Activated CD8-positive, alpha-beta memory T cell treated with anti-CD3 and anti-CD28 coated beads, Interleukin-2, amount 10 ng/mL, durations not matched to agents 7 days and 5 days (primary cell): ENCODE measurements at places on chromosomes 16 and 17. TPM values are rescaled to one million over a fixed set of nuclear protein-coding genes. Genes with fewer than 3 reads are reported as not detected.

DNA sequence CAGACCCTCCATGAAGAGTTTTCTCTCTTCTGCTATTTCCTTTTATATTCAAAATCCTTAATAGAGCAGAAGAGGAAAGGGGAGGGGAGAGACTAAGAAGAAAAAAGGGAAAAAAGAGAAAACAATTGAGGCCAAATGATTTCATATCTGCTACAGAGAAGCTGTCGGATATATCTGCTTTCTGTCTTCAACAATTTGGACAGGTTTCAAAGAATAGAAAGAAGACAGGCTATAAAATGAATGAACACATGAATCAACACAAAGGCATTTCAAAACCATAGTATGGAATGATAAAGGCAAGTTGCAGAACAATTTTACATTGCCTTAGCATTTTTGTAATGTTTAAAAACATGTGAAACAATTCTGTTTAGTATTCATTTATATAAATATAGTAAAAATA lies 4.7 kb upstream of the CMTR2 start:
- no peak for DNase-seq

GRCh38 chr17:49132699-49133364 lies at the start of gene B4GALNT2:
Gene B4GALNT2 (plus strand): TSS chr17:49132769. CDS start chr17:49132793, 24 bp downstream.
- DNase-seq, result no peak

GRCh38 chr17:61467416-61468262 lies 15.4 kb downstream of the TBX4 start:
- no peak for DNase-seq

GRCh38 chr17:50029185-50029584 lies 26.7 kb upstream of the ITGA3 start:
- DNase-seq, result no peak

DNA sequence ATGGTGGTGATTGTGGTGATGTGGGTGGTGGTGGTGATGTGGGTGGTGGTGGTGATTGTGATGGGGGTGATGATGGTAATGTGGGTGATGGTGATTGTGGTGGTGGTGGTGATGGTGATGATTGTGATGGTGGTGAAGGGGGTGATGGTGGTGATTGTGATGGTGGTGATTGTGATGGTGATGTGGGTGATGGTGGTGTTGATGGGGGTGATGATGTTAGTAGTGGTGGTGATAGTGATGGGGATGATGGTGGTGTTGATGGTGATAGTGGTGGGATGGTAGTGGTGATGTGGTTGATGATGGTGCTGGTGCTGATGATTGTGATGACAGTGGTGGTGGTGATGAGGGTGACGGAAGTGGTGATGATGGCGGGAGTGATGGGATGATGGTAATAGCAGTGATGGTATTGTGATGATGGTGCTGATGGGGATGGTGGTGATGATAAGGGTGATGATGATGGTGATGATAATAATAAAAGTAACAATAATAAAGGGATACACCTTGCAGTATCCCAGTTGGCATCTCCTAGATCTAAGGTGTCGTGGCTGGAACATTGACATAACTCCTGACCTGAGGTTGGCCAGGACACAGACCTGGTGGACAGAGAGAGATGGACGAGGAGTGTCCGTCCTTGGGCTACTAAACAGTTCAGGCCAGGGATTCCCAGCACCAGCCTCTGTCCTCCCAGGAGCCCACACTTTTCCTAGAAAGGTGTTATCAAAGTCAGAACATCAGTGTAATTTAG lies 344.5 kb downstream of the SEC14L1 start:
- no peak for DNase-seq

GRCh38 chr16:80527297-80527696 lies 13.5 kb upstream of the DYNLRB2 start:
- DNase-seq, result peak; percentile 84

Gene RAB11FIP4
- 35.5 TPM for total RNA-seq

DNA sequence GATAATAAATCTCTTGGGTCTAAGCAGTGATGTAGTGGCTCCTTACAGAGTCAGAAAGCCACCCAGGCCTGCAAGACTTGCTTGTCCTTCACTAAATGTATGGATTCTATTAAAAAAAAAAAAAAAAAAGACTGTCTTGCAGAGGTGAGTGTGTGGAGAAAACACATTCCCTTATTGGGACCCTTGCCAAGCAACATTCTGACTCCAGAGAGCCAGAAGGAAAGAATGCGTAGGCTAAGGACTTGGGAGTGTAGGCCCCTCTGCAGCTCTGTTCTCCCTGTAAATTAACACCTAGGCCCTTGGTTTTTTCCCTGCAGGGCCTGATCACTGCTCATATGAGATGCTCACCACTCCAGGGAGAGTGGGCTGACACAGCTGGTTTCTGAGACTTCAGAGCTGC lies 17.8 kb downstream of the SCPEP1 start:
- DNase-seq, result no peak

Gene PABPN1L
- total RNA-seq, result not detected

DNA sequence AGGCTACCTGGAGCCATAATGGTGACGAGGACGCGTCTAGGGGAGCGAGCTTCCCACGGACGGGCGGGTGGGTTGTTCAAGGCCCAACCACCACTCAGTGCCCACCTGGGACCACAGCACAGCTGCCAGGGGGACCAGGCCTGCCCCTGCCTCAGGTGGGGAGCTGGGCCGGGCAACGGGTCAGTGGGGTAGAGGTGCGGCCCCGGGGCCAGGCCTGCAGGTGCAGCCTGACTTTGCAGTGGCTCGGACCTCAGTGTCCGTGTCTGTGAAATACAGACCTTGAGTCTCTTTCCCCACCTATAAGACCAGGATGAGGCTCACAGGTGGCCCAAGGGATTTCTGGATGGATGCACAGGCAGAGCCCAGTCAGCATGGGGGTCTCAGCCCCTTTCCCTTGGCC lies 43.3 kb downstream of the ACTG1 start:
- DNase-seq, result no peak

- no peak for DNase-seq
These were observed 11.0 kb downstream of the CD300A start for GRCh38 chr17:74477411-74477810.

Gene SLC5A10
- not detected for total RNA-seq

Gene NEURL4
- total RNA-seq, result 44.8 TPM

- no peak for DNase-seq
These were observed 13.4 kb downstream of the WFDC1 start for GRCh38 chr16:84308120-84308519.

DNA sequence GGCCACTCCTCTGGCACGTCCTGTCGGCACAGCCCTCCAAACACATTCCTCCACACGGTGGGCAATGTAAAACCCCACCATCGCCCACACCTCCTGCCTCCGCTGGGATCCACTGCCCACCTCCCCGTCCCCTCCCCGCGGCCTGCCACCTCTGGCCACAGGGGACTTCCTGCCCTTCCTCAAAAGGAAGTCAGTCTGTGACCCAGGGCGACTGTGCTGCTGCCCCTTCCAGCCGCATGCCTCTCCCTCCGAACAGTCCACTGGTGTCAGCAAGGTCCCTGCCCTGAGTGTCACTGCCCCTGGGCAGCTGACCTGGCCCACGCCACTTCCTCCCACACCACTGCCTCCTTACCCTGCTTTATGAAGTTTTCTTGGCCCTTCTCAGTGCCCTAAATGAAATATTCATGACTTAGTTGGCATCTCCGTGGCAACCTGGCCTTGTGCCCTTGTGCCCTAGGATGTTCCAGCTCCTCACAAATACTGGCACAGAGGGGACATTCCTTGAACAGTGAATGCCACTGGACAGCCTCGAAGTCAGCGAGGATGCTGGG lies 2.0 kb downstream of the PLD6 start:
- DNase-seq, result no peak

- no peak for DNase-seq
These were observed 503.4 kb downstream of the MAF start for GRCh38 chr16:79097166-79097565.

DNA sequence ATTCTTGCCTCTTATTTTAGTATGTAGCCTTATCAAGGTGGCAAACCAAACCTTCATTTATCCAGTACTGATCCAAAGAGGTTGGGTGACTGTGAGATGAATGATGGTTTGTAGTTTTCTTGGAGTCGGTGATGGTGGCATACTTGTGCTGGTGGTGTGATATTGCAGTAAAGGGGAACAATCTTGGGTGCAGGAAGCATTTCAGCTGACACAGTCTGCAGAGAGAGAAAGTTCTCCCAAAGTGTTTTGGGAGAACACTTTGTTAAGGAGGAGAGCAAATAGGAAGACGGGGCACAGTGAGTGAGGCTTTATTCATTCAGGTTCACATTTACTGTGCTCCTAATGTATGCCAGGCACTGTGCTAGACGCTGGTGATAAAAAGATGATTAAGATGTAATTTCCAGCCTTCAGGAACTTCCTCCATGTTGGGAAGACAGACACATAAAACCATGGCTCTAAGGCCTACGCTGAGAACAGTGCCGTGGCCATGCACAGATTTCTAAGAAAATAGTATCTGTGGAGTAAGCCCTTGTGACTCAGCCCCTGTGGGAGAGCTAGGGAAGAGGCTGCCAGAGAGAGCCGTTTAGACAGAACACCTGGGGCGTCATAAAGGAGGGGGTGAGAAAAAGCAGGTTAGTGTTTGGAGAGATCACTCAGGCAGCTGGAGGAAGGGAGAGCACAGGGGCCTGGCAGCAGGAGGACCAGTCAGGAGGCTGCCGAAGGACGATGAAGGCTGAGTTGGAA lies 13.8 kb downstream of the HEATR3 start:
- no peak for DNase-seq

Gene SDR42E2
- not detected for total RNA-seq

- no peak for DNase-seq
These were observed 24.2 kb downstream of the IGSF6 start for GRCh38 chr16:21628121-21628726.

GRCh38 chr17:61510237-61510636 lies 58.0 kb downstream of the TBX4 start:
- DNase-seq, result no peak

Gene KRT31
- not detected for total RNA-seq

- no peak for DNase-seq
These were observed 8.2 kb downstream of the FN3K start for GRCh38 chr17:82743344-82744219.

DNA sequence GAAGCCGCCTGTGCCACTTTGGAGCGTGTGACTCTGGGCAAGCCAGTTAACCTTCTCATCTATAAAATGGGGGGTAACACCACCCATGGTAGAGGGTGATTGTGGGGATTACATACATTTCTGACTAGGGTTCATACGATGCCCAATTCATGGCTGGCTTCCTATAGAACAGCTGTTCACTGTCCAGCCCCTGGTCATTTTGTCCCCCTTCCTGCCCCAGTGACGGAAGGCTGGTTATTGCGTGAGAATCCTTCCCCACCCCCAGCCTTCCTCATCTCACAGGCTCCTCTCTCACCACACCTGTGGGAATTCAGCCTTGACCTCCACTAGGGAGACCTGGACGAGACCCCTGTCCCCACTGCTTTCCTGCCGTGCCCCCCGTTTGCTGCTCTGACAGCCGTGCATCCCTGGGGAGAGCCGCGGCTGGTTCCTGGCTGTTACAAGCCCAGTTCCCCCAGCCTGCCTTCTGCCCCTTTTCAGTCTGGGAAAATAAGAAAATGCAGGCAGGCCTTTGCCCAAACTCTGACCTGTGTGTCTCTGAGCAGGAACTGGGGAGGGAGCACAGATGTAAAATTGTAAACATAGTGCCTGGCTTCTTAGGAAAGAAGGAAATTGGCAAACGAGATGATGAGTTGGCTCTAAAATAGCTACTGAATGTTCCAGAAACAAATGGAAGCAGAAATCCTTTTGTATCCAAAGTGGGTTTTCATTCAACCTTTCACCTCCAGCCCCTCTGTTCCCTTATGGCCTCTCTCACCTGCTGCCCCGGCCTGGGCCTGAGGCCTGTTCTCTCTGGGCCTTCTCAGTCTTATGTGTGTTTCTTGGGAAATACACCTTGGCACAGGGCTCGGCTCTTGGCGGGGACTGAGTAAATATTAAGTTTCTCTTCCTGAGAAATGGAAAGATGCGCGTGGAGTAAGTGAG lies 67.3 kb downstream of the OR1D5 start:
- DNase-seq, result no peak
